ENCODE measurements at places on chromosomes 4 and X. TPM values are rescaled to one million over a fixed set of nuclear protein-coding genes. Genes with fewer than 3 reads are reported as not detected.

The MAGED4 gene
- 1.8 TPM for polyA plus RNA-seq

The GABRE gene
- 2.9 TPM for polyA plus RNA-seq

The WDR17 gene
- 2.7 TPM for polyA plus RNA-seq

The COX7B2 gene
- polyA plus RNA-seq, result not detected

The CENPI gene
- polyA plus RNA-seq, result 0.18 TPM

The WNK3 gene
- 0.43 TPM for polyA plus RNA-seq

The ABLIM2 gene
- polyA plus RNA-seq, result 5.3 TPM

The GABRG1 gene
- not detected for polyA plus RNA-seq

The TIGD4 gene
- not detected for polyA plus RNA-seq

The FAM47A gene
- polyA plus RNA-seq, result not detected

The TENM3 gene
- not detected for polyA plus RNA-seq

The STEEP1 gene
- 25.9 TPM for polyA plus RNA-seq

The PABPC5 gene
- polyA plus RNA-seq, result 1.3 TPM

The HSD17B13 gene
- polyA plus RNA-seq, result 0.05 TPM

The F8A3 gene
- not detected for polyA plus RNA-seq

The PITX2 gene
- not detected for polyA plus RNA-seq

The TLR6 gene
- polyA plus RNA-seq, result 0.75 TPM

The UNC5C gene
- 0.63 TPM for polyA plus RNA-seq

The PDCL2 gene
- polyA plus RNA-seq, result not detected

Data from aorta (tissue), 5 donors.